ENCODE measurements at places on chromosomes 5 and 9. TPM values are rescaled to one million over a fixed set of nuclear protein-coding genes. Genes with fewer than 3 reads are reported as not detected.

The GLRA1 gene
- total RNA-seq, result not detected

The MEGF10 gene
- 0.97 TPM for total RNA-seq

GRCh38 chr5:33317271-33317670, 123.5 kb upstream of the TARS1 start:
- DNase-seq, result peak; percentile 47

- no peak for DNase-seq
These were observed 30.0 kb downstream of the GALNT12 start for GRCh38 chr9:98837516-98837915.

DNA sequence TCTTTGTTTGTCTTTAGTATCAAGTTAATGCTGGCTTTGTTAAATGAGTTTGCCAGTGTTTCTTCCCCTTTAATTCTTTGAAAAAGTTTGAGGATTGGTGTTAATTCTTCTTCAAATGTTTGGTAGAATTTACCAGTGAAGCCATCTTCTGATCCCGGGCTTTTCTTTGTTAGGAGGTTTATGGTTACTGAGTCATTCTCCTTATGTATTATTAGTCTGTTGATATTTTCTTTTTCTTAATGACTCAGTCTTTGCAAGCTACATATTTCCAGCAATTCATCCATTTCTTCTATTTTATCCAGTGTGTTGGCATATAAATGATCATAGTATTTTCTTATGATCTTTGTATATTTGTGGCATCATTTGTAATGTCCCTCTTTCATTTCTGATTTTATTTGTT, 74.5 kb upstream of the SPINK5 start:
- peak; percentile 2 for DNase-seq

- DNase-seq, result no peak
These were observed 376.4 kb downstream of the DEPDC1B start for GRCh38 chr5:60323596-60323995.

GRCh38 chr5:134171972-134172371, 4.8 kb downstream of the SKP1 start:
- no peak for DNase-seq

GRCh38 chr5:13412040-13412595, 532.4 kb downstream of the DNAH5 start:
- no peak for DNase-seq

GRCh38 chr5:75566710-75567309, 44.4 kb upstream of the ANKDD1B start:
- DNase-seq, result peak; percentile 92

Data from fibroblast of villous mesenchyme (primary cell).